ENCODE measurements at places on chromosomes 2 and 18.

DNA sequence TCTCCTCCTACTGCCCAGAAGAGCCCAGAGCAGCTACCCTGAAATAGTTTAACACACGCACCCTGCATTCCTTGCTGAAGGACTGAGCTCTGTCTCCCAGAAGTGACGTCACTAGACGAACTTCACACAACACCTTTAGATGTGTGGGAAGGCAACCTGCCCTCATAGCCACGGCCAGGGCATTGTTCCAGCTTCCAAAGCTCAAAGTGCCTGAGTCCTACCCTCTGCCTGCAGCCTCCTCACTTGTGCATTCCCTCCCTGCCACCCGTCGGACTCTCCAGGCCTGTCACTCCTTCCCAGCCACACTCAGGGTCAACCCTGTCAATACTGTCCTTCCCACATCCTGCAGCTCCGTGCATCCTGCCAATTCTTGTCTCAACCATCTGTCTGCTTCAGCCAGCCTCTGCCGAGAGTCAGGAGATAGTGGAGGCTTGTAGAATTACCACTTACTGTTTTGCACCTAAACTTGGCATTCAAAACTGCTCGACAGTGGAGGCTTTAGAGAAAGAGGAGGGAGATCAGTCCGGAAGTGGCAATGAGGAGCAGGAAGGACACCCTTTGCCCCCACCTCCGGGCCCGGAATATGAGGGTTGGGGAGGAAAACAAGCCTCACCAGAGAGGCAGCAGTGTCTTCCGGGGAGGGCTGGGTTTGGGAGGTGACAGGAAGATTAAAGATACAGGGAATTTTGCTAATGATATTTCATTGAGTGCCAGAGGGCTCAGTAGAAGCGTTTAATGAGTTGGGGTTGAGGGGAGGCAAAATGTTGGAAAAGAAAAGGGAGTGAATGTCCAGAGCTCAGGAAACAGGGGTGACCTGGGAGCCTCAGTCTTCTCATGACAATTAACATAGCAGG, 72.3 kb upstream of the ATG16L1 start:
- DNase-seq, result no peak

DNA sequence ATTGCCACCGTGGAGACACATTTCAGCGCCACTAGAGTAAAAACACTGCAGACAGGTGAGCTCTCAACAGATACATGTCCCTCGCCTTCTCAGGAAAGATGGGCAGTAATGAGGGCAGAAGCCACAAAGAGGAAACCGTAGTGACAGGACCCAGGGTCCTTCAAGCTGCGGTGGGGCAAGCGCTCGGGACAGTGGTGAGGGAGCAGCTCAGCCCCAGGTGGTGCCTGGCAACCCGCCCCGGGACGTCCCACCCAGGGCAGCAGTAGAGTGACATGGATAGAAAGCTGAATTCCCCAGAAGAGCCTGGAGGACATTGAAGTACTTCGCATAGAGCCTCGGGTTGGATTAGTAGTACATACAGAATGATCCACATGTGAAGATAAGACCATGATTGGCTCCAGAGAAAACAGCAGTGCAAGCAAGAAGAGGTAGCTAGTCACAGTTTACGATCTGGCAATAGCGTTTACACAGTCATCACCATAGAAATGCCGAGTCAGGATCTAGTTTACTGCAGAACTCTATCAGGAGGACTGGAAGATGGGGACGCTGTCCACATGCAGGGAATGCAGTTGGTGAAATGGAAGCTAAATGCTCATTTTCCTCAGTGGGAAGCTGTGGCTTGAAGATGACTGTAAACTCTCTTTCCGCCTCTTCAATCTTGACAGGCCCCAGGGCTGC, 37.4 kb upstream of the ALPP start:
- DNase-seq, result no peak

- DNase-seq, result no peak
Observed at GRCh38 chr2:177243476-177243875, 21.1 kb downstream of the NFE2L2 start.

- no peak for DNase-seq
Observed at GRCh38 chr2:210730672-210731071, 174.3 kb downstream of the CPS1 start.

DNA sequence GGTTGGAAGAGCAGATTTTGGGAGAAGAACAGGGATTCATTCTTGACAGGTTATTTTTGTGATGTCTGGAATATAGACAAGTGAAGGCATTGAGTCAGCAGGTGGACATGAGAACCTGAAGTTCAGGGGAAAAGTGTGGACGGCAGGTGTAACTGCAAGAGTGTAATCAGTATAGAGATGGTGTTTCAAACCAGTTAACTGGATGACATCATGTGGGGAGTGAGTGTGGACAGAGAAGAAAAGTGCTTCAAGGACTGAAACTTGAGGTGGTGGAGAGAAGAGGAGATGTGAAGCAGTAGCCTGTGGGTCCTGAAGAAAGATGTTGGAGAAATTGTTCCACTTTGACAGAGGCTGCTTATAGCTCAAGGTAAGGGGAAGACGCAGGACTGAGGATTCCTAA, 7.1 kb downstream of the IL1RL1 start:
- no peak for DNase-seq

- DNase-seq, result no peak
Observed at GRCh38 chr2:213149949-213150314, 1.5 kb downstream of the IKZF2 start.

- DNase-seq, result no peak
Observed at GRCh38 chr2:25979001-25979400, 3.3 kb downstream of the KIF3C start.

DNA sequence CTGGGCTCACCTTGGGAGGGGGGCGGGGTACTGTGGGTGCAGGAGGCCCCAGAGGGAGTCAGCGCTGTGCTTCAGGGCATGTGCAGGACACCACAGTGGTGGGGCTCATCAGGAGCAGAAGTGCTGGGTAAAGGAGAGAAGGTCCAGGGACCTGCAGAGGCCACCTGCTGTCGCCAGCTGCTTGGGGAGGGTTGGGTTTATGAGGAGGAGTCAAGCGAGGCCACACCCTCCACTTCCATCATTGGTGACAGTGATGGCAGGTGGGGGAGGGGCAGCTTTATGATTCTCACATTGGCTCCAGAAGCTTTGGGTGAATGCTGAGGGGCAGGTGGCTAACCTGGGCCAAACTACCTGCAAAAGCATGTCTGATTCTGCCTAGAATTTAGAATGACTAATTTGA, 392.6 kb downstream of the HRH4 start:
- no peak for DNase-seq

- no peak for DNase-seq
Observed at GRCh38 chr2:8478471-8478793, 203.4 kb upstream of the ID2 start.

DNA sequence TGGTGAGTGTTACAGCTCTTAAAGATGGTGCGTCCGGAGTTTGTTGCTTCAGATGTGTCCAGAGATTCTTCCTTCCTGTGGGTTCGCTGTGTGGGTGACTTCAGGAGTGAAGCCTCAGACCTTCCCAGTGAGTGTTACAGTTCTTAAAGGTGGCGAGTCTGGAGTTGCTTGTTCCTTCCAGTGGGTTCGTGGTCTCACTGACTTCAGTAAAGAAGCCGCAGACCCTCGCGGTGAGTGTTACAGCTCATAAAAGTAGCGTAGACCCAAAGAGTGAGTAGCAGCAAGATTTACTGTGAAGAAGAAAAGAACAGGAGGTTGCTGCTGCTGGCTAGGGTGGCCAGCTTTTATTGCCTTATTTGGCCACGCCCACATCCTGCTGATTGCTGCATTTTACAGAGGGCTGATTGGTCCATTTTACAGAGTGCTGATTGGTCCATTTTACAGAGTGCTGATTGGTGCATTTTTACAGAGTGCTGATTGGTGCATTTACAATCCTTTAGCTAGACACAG, 34.0 kb upstream of the SPTBN1 start:
- DNase-seq, result no peak

All from stimulated activated CD8-positive, alpha-beta memory T cell treated with anti-CD3 and anti-CD28 coated beads, Interleukin-7, amount 100 ng/mL, for 1 hour (primary cell).